ENCODE measurements at places on chromosomes 5 and 9.

GRCh38 chr9:13807118-13807517 is 506.8 kb downstream of the NFIB start:
- H3K27me3 ChIP-seq: no peaks in the 10 kb centered on the region
- H3K27ac ChIP-seq: no peak overlapping the region
- no peak overlapping the region for H3K4me3 ChIP-seq

DNA sequence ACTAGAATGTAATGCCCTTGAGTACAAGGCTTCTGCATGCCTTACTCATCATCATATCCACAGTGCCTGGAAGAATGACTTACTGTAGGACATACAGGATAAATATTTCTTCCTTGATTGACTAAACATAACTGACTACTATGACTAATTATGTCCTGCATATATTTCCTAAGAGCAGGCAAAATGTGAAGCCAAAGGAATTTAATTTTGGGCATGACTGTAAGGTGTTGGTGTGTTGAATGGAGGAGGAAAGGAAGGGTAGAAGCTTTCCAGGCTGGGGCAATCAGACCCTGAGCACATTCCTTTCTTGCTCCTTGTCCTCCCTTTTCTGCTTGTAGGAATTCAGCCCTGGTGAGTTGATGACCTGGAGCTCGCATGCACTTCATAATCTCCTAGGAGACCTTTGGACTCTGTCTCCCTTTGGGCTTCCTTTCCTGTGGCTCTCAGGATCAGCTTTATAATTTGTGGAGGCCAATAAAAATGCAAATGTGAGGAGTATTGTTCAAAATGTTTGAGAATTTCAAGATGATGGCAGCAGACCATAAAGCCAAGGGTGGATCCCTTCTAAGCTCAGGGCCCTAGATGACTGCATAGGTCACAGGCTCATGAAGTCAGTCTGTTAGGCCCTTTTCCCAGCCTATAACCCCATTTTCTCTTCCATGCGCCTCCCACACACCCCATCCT is 174.0 kb downstream of the HMHB1 start:
- no peaks in the 10 kb centered on the region for H3K4me1 ChIP-seq
- H3K4me3 ChIP-seq: no peak overlapping the region
- H3K27me3 ChIP-seq: no peaks in the 10 kb centered on the region
- H3K36me3 ChIP-seq: no peaks in the 10 kb centered on the region

DNA sequence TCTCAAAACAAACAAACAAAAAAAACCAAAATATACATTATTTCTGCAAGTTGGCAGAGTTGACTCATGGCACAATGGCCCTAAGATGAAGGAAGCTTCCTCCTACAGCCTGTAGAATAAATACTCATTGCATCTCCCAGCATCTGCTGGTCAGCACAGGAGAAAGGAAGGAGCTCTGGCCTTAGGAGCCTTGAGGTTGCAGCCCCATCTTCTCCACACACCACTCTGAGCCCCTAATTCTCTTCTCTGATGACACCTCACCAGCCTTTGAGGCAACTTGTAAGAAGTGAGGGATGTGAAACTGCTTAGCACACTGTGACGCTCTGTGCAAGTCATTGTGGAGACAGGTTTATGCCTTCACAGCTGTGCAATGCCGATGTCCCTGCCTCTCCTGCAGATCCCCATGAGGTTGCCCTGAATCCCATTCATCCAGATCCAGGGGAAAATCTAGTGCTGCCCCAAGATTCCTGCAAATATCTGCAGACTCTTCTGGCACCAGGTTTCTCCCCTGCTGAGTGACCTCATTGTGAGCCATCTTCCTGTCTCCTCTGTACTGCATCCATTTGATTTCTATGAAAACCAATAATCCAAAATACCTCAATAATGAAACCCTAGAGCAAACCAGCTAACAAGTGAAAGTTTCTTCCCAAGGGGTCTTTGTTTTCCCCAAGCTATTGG is 65.3 kb upstream of the TGFBR1 start:
- H3K4me1 ChIP-seq: no peaks in the 10 kb centered on the region
- no peak overlapping the region for H3K27ac ChIP-seq
- no peaks in the 10 kb centered on the region for H3K36me3 ChIP-seq

DNA sequence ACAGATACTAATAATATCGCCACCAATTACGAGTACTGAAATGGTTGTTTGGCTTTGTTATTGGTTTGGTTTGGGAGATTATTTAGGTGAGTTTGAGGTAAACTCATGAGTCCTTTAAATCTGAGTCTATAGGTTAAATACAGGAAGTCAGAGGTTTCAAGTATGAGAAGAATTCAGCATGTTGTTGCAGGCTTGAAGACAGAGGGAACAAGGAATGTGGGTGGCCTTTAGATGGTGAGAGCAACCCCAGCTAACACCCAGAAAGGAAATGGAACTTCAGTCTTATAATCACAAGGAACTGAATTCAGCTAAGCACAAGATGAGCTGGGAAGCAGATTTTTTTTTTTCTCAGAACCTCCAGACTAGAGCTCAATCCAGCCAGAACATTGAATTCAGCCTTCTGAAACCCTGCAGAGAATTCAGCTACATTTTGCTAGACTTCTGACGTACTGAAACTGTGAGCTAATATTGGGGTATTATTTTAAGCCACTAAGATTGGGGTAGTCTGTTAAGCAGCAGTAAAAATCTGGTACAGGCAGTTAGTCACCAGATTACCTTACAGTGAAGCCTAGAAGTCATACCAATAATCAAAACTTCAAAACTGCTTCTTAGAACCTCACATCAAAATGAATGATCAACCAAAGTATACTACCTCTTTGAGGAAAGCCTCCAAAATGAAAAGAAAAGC is 216.0 kb upstream of the PUM3 start:
- H3K27ac ChIP-seq: peak overlapping the region; percentile 37
- H3K36me3 ChIP-seq: no peaks in the 10 kb centered on the region
- 0 out of 2 replicates have a peak overlapping the region, but pooled peaks have one; percentile 9 for H3K4me3 ChIP-seq

DNA sequence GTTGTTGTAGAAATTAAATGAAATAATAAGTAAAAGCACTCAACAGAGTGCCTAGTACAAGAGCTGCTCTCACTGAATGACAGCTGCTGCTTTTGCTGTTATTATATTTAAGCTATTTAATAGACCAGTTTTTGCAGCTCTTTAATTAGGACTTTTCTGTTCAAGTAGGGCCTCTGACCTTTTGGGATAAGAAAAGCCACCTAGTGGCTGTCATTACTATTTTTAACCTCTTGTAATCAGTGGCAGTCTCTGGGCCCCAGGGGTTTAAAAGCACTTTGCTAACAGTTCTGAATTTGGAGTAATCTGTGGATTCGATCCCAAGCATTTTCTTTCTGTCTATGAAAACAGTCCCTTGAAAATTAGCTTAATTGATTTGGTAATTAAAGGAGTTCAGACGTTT is 121.1 kb downstream of the NUDT12 start:
- H3K36me3 ChIP-seq: no peaks in the 10 kb centered on the region
- H3K4me3 ChIP-seq: no peak overlapping the region
- H3K4me1 ChIP-seq: no peaks in the 10 kb centered on the region
- peak; percentile 47 for DNase-seq
- H3K27ac ChIP-seq: no peak overlapping the region

GRCh38 chr9:77961541-77961940 is 70.1 kb downstream of the GNAQ start:
- no peaks in the 10 kb centered on the region for H3K4me1 ChIP-seq
- no peak overlapping the region for H3K4me3 ChIP-seq
- H3K27me3 ChIP-seq: no peaks in the 10 kb centered on the region
- H3K27ac ChIP-seq: no peak overlapping the region

- no peaks in the 10 kb centered on the region for H3K36me3 ChIP-seq
- H3K27ac ChIP-seq: no peak overlapping the region
- no peak overlapping the region for H3K4me3 ChIP-seq
- no peak for DNase-seq
- H3K4me1 ChIP-seq: no peaks in the 10 kb centered on the region
These were observed 7.1 kb downstream of the NEK6 start for GRCh38 chr9:124264823-124265233.

DNA sequence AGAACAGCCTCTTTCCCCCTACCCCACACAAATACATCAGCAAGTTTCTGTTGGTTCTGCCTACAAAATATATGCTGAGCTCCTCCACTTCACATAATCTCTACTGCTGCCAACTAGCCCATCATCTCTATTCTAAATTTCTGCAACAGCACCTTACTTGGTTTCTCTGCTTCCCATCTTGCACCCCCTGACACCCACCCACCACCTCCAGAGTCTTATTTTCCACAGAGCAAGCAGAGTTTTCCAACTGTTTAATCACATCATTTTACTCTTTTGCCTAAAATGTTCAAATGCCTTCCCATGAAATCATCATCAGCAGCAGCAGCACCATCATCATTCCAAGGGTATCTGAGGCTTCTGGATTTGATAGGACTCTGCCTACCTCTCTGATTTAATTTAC is 295.7 kb downstream of the CTNND2 start:
- H3K27me3 ChIP-seq: no peaks in the 10 kb centered on the region
- no peak overlapping the region for H3K27ac ChIP-seq
- H3K4me3 ChIP-seq: no peak overlapping the region
- DNase-seq: no peak

DNA sequence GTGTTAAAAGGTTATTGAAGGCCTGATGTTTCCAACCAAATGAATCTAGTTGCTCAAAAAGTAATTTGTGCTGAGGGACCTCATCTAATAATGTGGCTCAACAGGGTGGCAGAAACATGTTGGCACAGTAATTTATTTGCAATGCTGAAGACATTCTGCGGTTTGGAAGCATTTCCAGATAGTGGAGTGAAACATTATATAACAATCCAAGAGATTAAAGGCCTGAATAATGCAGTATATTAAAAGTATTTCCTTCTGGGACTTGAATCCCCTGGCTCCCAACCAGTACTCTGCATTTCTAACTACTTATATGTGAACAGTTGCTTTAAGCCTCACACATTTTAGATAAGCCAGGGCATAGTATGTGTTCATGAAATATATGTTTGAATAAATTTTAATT is 25.9 kb upstream of the ALDH1A1 start:
- no peak overlapping the region for H3K4me3 ChIP-seq
- H3K4me1 ChIP-seq: no peaks in the 10 kb centered on the region
- H3K27ac ChIP-seq: no peak overlapping the region

DNA sequence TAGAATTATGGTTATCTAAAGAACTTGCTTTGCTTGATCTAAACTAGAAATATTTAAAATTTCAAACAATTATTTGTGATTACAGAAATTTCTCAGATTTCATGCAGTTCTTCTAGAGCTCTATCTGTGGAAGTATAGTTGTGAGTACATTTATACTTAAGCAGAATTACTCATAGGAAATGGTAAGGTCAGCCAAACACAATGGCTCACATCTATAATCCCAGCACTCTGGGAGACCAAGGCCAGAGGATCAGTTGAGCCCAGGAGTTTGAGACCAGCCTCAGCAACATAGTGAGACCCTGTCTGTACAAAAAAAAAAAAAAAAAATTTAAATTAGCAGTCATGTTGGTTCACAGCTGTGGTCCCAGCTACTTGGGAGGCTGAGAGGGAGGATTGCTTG is 71.0 kb downstream of the INVS start:
- H3K27ac ChIP-seq: no peak overlapping the region
- DNase-seq: no peak
- no peaks in the 10 kb centered on the region for H3K4me1 ChIP-seq
- no peaks in the 10 kb centered on the region for H3K27me3 ChIP-seq
- no peaks in the 10 kb centered on the region for H3K36me3 ChIP-seq

Data from MM.1S (cell line).